NCI-H2227 treated with DMSO at 0.1 percent for 48 hours (cell line): ENCODE measurements at places on chromosomes 1 and 21.

GRCh38 chr1:28173151-28173979 is 3.1 kb downstream of the PTAFR start:
- DNase-seq, result no peak

- DNase-seq, result no peak
Observed at GRCh38 chr1:237226177-237226944, 184.4 kb downstream of the RYR2 start.

GRCh38 chr1:75643460-75643859 is 32.5 kb upstream of the SLC44A5 start:
- peak; percentile 57 for DNase-seq

DNA sequence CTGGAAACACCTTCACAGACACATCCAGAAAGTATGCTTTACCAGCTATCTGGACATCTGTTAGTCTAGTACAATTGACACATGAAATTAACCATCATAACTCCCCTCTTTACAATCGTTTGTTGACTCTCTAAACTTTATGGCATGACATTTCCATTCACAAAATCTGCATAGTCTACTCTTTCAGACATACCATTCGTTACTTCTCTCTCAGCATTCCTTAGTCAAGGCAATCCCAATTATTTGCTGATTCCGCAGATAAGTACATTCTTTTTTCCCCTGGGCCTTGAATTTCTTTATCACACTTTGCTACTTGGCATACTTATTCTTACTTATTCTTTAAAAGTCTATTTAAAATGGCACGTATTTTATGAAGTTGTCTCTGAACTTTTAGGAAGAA is 15.1 kb upstream of the CRB1 start:
- DNase-seq, result no peak

DNA sequence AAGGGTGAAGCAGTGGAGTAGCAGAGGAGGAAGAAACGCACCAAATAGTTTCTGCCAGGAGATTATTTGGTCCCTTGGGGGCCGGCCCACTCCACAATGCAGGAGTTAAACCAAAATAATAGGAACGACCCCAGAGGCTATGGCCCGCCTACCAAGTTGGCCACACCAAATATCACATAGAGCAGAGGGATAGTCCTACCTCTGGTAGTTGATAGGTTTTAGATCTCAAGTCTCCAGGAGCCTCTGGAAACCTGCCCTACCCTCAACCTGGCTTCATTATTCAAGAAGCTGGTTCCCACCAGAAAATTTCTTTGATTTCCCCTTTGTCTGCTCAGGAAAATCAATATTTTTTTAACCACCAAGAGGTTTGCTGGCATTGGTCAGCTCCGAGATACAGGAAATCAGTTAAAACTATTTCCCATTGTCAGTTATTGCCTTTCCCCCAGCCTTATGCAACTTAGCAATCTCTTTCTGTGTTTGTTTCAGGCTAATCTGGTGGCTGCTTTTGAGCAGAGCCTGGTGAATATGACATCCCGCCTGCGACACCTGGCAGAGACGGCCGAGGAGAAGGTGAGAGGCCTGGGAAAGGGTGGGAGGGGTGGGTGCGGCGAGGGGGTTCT is 35.5 kb upstream of the IPO9 start:
- DNase-seq, result no peak

DNA sequence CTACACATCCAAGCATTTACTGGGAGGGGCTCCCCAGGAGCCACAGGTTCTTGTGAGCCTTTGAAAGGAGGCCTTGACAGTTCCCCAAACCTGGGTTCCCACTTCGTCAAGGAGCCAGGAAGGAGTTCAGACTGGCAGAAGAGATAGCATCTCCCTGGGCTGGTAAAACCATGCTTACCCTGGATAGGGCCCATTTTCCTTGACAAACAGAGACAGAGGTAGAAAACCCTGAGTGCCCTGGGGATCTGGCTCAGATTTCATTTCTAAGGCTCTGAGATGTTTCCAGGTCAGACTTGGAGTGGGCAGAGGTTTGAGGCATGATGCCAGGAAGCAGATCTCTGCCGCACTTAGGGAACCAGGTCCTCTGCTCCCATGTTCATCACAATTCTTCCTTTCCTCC is 2.7 kb downstream of the ETNK2 start:
- DNase-seq, result no peak

GRCh38 chr1:228850141-228851100 is 115.1 kb downstream of the RHOU start:
- DNase-seq, result no peak

DNA sequence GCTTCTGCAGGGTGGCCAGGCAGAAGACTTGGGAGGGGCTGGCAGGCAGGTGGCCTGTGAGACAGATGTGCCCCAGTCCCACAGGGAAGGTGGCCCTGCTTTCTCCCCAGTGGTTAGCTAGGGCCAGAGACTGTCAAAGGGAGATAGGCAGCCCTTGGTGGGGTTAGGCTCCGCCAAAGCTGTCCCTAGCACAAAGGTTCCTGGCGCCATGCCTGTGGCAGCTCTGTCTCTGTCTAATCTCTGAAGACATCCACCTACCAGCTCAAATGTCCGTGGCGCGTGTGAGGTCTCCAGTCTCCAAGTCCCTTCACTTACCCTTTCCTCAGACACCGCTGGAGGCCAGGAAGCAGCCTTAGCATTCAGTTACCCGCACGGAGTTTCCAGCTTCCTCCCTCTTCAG is 17.7 kb downstream of the TCP10L start:
- DNase-seq, result no peak

DNA sequence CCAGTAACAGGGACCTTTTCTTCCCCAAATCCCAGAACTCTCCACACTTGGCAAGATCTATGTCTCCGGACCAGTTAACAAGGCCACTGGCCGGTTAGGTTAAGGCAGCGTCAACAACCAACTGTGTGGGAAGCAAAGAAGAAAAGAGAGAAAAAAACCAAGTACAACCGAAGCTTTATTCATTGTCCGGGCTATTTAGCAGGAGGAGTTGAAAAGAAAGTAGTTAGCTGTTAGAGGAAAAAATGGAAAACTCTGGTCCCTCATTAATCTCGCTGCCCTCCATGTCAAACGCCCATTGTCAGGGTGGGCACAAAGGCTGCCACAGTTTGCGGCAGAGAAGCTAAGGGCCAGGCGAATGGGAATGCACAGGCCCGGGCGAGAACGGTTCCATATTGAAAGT is 49.3 kb upstream of the GRIK3 start:
- no peak for DNase-seq

DNA sequence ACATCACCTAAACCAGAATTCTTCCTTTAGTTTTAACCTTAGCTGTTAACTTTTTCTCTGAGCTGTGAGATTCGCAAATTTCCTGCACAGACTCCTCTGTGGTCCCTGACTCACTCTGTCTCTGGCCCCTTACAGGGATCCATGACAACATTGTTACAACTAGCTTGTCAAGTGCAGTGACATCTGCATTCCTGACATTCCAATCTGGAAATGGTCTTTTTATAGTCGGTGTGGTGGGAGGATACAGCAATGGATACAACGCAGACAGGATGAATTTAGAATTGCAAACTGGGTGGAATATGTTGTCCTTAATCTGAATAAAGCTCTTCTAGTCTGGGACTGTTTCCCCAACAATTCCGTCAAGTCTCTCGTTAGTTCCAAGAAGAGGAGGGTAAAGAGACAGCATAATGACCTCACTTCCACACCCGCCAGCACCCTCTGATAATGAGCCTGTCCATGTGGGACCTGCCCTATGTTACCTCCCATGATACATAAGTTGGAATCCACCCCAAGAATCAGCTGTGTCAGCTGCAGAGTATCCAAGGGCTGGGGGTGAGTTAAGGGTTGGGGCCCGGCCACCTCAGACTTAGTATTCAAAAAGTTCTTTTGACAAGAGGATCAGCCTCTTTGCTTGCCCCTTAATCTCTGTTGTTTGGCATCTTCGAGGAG is 49.4 kb downstream of the ILDR2 start:
- DNase-seq, result no peak

DNA sequence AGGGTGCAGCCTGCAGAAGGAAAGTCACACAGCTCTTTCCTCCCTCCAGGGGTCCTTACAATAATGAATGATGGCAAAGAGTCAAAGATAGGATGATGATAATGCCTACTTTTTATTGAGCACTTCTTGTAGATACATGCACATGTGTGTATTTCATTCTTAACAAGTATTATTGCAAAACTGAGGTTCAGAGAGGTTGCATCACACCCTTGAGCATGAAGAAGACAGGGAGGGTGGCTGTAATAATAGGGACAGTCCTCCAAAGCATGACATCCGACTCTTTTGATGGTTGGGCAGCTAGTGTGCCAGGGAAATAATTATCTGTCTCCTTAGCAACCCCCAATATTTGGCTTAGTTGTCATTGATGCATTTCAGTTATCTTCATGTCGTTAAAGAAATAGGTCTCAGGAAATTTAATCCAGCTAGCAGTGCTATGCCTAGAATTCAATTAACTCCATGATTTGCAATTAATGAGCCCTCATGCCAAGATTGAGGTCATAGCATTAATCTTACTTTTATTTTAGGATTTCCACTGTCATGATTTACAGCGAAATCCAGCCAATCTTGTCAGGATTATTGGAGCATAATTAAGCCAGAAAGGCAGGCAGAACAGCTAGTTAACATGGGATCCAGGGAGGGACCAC is 35.0 kb downstream of the DNAJC6 start:
- DNase-seq, result no peak

- DNase-seq, result no peak
Observed at GRCh38 chr1:26470878-26471497, 1.3 kb upstream of the HMGN2 start.

DNA sequence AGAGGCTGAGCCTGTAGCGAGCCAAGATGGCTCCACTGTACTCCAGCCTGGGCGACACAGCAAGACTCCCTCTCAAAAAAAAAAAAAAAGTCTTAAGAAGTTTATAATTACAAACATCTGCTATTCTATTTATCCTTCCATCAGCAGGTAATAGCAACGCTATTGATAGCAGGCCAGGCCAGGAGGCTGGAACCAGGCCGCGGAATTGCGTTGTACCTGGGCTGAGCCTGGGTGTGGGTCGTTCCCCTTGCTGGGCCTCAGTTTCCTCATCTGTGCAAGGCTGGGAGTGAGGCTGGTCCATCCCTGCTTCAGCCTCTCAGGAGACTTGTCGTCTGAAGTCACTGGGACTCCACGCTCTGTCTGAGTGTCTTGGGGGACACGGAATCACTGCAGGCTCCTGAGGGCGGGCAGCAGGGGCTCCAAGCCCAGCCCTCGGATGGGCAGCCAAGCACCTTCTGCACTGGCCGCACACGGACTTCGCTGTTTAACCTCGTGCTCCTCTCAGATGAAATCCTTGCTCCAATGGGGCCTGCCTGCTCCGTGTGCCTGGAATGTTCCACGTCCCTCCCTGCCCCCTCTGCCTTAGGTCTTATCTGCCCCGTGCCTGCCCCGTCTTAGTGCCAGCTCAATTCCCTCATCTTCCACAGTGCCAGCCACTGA is 103.9 kb upstream of the C1orf174 start:
- no peak for DNase-seq

DNA sequence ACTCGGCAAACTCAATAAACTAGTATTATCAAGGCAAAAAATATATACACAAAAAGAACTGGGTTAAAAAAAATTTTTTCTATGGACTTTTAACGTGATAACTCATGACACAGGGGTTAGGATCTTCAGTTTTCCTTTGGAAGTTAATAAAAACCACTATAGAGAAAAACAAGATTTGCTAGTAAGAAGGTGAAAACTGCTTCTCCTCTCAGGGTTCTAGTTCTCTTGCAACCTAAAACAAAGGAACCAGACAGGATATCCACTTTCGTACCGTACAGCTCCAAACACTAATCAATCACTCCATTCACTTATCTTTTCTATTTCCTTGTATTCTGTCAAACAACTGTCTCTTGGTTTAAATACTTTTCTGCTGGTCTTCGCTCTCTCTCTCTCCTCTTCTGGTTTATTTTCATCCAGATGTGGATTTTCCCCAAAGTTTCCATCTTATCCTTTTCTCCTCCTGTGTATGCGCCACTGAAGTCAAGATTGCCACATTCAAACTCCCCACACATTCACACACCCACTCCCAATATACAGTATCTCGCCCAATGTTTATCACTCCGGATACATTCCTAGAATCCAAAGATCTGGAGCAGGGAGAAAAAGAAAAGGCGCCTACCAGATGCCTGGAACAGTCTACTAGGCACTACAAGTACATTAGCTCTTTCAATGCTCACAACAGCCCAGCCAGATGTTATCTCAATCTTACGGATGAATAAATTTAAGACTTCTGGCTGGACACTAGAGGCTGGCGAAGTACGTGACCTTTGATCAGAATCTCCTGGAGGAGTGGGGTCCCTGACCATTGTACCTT is 775 bp upstream of the PRPF38B start:
- peak; percentile 57 for DNase-seq

DNA sequence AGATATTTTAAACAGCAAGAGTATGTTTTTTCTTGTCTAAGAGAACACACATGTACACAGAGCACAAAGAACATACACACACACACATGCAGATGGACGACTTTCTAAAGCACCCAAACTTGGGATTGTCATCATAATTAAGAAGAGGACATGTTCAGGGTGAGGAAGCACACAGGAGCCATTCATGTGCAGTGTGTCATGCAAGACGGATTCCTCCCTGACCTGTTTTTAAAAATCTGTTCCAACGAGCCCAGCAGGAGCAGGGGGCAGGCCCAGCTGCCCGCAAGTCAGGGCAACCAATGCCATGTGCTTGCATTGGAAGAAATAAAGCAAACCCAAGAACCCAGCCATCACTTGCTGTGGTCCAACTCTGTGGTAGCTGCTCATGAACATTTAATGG is 167.3 kb upstream of the ZNF644 start:
- no peak for DNase-seq

DNA sequence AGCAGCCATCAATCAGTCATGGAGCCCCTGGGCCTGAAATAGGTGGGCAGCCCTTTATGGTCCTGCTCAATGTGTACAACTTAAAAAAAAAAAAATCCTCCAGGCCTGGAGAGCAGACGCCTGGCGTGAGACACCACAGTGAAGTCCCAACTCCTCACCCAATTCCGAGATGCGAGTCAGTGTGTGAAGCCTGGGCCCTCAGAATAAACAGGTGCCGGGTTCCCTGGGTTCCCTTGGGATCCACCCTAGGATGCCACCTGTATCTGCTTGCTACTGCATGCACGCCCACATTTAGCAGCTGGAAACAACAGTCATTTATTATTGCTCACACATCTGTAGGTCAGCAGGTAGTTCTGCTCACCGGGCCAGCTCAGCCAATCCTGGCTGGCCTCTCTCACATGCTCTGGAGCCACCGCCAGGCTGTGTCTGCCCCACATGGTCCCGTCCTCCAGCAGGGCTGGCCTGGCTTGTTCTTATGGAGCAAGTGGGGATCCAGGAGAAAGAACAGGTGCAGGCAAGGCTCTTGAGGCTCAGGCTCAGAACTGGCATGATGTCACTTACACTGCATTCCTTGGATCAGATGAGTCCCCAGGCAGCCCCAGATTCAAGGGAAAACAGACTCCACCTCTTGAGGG is 172.7 kb downstream of the NPHP4 start:
- no peak for DNase-seq

- DNase-seq, result no peak
Observed at GRCh38 chr1:242425232-242425631, 99.3 kb downstream of the PLD5 start.

DNA sequence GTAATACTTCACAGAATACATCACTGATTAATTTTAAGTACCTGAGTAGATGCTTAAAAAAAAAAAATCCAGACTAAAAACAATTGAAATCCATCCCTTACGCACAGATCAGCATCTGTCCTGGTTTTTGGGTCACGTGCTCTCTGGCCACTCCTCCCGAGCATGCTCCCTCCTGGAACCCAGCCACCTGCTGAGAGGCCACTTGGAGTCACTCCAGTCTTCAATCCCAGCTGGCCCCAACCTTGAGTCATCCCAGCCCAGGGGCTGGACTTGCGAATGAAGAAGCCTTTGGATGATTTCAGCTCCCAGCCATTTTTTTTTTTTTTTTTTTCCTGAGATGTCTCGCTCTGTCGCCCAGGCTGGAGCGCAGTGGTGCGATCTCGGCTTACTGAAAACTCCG is 8.9 kb downstream of the MAP1LC3C start:
- DNase-seq, result peak; percentile 24
